Hepatic stellate cell (primary cell): ENCODE measurements at places on chromosomes 3 and 15.
A peak's percentile ranks its signal among the peaks of the same experiment; 100 is the strongest.

DNA sequence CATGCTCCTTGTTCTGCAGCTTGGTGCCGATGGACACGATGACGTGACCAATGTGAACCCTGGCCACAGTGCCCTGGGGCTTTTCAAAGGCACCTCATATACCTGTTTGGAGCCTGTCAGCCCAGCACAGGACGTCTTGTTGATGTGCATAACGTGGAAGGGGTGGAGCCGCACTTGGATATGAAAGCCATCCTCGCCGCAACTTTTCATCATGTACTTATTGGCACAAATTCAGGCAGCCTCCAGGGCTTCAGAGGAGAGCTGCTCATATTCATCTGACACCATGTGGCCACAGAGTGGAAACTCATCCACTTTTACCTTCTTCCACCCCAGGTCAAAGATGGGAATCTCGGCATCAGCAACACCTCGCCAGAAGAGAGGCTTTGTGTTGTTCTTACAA, 24.7 kb downstream of the POPDC2 start:
- DNase-seq, result no peak

- DNase-seq, result no peak
Measured at GRCh38 chr3:152327203-152327602, 58.5 kb downstream of the MBNL1 start.

DNA sequence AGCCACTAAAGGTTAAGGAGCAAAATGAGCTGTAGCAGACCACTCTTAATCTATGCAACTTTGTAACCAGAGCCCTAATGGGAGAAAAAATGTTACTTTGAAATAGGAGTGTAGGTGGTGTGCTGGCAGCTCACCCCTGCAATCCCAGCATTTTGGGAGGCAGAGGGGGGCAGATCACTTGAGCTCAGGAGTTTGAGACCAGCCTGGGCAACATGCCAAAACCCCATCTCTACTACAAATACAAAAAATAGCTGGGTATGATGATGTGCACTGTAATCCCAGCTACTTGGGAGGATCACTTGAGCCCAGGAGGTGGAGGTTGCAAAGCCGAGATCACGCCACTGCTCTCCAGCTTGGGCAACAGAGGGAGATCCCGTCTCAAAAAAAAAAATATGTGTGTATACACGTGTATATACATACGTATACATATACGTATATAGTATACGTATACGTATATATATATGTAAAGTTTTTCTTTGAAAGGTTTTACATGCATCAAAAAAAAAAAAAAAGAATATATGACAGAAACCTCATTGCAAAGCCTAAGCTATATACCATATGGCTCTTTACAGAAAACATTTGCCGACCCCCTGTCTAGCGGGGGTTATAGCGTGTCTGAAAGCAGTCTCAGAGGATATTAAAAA, 15.7 kb downstream of the CAPN7 start:
- DNase-seq, result no peak

DNA sequence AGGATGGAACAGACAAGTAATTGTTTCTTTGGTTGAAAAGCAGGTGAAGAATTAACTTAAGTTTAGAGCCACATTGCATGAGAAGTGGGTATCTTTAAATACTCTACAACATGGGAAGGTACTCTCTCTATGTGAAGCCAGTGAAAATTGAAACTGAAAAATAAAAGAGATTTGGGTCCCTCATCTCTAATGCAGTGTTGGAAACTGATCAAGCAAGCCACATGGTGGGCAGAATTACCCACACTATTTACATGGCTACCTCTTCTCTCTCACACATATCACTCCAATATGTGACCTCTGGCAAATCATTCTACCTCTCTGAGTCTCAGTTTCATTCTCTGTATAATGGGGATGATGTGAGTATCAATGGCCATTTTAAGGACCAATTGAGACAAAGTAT, 339.0 kb downstream of the IL5RA start:
- DNase-seq, result no peak

- DNase-seq, result no peak
Measured at GRCh38 chr15:63530235-63530634, 25.8 kb downstream of the USP3 start.

DNA sequence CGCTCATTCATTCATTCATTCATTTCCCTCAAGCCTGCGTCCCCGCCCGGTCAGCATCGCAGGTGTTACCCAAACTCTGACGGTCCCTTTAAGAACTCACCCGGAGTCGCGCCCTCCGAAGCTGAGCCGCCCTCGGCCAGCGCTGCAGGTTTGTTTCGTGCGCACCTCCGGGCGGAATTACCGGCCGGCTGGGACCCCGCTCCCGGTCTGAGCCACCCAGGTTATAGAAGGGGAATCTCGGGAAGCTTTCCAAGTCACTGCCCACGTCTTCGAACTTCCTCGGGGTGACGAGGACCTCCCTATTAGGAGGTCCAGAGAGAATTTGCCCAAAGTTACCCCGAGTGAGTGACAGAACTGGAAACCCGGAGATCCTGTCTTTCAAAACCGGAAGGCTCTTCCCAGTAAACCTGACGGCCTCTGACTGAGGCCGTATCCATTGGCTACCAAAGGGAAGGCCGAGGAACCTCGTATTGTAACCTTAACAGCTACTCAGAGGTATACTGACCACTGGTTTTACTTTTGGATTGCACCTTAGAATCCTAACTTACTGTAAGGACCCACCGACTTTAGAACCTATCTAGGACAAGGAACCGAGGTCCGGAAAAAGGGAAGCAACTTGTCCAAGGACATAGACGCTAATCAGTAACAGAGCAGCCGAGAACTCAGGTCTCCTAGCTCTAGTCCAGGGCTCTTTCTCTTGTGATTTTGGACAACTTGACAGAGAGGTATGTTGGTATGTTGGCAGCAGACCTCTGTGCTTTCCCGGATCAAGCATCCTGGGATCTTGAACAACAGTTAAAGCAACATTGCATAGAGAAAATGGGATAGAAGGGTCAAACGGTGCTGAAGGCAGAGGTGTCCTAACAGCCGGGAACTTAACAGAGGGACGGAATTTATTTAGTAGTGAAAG, 788 bp upstream of the DLG1 start:
- no peak for DNase-seq

GRCh38 chr3:183449391-183449790, 21.0 kb upstream of the MCF2L2 start:
- no peak for DNase-seq

DNA sequence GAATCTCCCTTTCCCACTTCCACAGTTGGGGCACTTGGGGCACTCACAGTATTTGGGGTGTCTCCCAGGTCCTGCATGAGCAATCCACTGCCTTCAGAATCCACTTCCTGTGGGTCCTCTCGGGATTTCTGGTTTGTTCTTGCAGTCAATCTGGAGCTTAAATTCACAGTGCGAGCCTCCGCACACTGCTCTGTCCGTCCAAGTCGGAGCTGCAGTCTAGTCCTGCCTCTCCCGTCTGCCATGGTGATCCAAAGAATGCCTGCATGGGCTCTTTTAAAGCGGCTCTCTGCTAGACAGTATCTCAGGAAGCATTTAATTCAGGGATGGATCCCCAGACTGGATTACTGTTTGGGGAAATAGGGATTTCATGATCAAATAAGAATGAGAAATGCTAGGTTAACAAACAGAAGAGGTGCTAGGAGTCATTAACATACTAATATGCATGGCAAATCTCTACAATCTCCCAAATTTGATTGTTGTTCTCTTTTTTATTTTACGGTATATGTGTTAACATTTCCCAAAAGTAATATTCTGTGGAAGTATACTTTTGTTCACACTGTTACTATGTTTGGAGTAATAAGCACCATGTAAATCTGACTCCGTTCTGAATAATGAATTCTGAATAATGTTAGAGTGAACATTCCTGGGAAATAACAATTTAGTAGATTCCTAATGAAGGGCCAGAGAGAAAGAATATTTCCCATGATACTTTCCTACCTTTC, 142.5 kb downstream of the HCN4 start:
- DNase-seq, result no peak

GRCh38 chr3:70360979-70361760, 48.7 kb upstream of the MDFIC2 start:
- no peak for DNase-seq

GRCh38 chr15:28888302-28888894, 2.6 kb downstream of the APBA2 start:
- DNase-seq, result no peak

- DNase-seq, result no peak
Measured at GRCh38 chr15:70154718-70155347, 57.1 kb upstream of the TLE3 start.

DNA sequence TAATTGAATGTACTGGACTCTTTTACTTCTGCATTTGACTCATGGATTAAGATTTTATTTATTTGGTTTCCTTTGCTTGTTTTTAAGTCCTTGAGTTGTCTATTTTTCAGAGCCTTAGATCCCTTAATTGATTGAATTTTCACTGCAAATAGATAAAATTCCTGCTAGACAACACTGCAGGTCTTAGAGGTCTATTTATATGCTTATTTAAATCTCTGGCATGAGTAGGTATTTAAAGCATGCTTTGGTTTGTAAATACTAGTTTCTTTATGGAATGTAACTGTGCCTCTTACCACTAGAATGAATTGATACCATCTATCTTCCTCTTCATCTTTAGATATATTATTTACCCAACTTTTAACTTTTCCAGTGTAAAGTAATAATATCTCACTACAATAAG, 20.0 kb downstream of the PLSCR5 start:
- DNase-seq, result no peak

- DNase-seq, result no peak
Measured at GRCh38 chr3:131326307-131326706, 55.3 kb upstream of the NUDT16 start.

GRCh38 chr15:58628206-58628947, 121.1 kb downstream of the ADAM10 start:
- DNase-seq, result peak; percentile 5

- DNase-seq, result no peak
Measured at GRCh38 chr15:61749169-61749568, 311.1 kb downstream of the VPS13C start.

DNA sequence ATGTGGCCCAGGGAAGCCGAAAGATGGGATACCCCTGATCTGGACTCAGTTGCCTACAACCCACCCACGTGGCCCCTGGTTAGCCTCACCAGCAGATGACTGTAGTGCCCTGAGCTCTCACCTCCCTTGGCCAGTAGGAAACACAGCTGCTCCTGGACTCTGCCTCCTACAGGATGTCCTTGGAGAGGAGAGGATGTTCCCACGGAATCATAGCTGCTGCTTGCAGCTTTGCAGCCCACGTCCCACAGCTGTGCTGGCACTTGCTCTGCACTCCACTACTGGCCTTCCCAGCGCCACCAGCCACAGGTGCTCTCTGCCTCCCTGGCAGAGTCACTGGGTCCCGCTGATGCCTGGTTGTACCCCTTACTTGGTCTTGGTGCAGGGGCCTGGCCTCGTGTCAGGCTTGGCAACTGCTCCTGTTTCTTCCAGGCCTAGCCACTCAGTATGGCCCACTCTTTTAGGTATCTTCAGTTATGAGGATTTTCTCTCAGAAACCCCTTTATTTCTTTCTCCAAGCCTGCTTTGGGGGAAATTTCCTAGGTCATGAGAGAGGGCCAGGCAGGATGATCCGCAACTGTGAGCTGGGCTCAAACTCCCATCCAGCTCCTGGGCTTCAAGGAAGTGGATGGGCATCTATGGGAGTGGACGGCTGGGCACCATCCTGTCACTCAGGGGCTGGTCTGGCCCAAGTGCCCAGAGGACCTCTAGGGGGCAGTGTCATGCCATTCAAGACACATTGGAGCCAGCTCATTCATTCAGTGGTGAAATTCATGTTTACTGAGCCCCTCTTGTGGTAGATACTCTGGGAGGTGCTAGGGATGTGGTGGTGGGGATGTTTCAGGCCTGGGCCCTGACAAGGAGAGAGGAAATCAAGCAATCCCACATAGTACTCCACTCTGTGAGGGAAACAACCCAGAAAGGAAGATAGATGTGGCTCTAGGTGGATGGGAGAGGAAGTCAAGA, 16.2 kb upstream of the VILL start:
- DNase-seq, result peak; percentile 64

DNA sequence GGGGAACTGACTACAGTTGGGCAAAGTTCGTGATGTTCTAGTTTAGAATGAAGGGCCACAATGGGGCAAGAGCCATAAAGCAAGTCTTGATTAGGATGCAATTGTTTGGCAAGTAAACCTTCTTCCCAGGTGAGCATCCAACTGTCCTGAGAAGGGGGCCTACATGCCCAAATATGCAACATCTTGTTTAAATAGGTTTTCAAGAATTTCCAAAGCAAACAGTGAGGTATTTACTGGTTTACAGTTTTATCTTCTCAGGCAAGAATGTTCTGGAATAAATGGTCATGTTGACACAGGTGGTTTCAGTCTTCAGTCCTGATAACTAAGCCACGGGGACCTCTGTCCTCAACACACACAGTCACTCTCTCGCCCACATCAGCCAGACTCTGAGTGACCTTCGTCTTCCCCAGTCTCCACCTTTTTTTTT, 90.3 kb upstream of the FAM174B start:
- no peak for DNase-seq

DNA sequence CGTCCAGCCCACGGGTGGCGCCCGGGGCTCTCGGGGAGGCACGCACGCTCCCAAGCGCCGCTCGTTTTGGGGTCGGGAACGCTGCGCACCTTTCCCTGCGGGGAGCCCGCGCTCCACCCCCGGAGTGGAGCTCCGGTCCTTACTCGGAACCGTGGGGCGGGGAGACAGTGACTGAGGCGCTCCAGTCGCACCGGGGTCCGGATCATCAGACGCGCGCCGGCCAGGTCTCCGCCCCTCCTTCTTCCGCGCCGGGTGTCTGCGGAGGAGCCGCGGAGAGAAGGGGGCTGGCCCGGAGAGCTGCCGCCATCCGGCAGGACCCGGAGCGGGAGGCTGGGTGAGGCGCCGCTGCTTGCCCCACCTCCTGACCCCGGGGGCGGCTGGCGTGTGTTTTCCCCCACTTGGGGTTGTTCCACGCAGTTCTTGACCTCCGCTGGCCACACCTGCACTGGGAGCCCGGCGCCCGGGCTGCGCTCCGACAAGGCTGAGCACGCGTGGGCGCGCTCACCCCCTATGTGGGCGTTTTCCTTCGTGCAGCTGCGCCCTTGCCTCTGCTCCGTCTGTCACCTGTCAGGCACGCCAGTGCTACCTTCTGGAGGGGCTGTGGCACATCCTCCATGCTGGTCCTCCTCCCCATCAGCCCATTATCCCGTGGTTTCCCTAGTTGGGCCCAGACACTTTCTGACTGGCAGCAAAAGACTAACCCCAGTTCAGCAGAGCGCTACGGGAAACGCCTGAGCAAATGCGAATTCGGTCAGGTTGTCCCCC, at the start of gene MCF2L2:
Gene MCF2L2, minus strand, starts transcription at position 173 of the 765 bp plus-strand sequence. CDS start 642 bp downstream, outside the sequence.
- peak; percentile 45 for DNase-seq

- DNase-seq, result no peak
Measured at GRCh38 chr3:32180141-32180784, 58.2 kb upstream of the CMTM8 start.

- peak; percentile 75 for DNase-seq
Measured at GRCh38 chr15:68795298-68795848, 25.3 kb downstream of the ANP32A start.
